ENCODE measurements at places on chromosomes 7 and 10.
A peak's percentile ranks its signal among the peaks of the same experiment; 100 is the strongest.

- peak; percentile 63 for DNase-seq
Measured at GRCh38 chr7:105876964-105877601, 684 bp upstream of the ATXN7L1 start.

GRCh38 chr7:13982940-13983677 is 6.4 kb downstream of the ETV1 start:
- no peak for DNase-seq

DNA sequence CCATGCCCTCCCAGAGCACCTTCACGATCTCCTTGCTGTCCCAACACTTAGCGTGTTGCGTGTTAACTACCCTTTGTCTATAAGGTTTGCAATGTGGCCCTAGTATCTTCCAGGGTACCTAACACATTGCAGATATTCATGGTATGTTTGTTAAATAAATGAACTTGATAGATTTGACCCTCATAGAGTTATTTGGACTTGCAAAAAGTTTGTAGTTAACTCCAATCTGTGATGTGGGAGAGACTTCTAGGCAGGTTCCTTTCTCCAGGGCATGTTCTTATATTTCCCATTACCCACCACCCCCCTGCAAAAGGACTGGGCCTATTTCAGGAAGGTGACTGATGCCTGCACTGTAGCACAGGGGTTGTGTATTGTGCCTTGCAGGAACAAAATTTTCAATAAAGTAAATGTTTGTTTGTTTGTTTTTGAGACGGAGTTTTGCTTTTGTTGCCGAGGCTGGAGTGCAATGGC is 612 bp downstream of the HILPDA start:
- no peak for DNase-seq

DNA sequence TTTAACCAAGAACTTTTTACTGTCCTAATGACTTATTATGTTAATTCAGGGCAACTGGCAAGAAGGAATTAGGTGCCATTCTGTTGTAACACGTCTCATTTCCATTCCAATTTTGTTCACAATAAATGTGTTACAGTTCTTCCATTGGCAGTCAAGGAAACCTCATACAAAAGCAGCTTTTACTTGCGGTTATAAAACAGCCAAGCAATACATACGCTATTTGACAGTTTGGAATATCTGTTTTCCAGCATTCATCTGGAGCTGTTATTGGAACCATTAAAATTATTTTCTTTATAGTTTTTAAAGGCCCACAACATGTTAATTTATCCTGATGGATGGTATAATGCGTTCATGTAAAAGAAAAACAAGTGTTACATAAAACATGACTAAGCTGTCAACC is 33.3 kb downstream of the MTERF1 start:
- no peak for DNase-seq

GRCh38 chr7:132226046-132226956 is 350.0 kb downstream of the PLXNA4 start:
- no peak for DNase-seq

DNA sequence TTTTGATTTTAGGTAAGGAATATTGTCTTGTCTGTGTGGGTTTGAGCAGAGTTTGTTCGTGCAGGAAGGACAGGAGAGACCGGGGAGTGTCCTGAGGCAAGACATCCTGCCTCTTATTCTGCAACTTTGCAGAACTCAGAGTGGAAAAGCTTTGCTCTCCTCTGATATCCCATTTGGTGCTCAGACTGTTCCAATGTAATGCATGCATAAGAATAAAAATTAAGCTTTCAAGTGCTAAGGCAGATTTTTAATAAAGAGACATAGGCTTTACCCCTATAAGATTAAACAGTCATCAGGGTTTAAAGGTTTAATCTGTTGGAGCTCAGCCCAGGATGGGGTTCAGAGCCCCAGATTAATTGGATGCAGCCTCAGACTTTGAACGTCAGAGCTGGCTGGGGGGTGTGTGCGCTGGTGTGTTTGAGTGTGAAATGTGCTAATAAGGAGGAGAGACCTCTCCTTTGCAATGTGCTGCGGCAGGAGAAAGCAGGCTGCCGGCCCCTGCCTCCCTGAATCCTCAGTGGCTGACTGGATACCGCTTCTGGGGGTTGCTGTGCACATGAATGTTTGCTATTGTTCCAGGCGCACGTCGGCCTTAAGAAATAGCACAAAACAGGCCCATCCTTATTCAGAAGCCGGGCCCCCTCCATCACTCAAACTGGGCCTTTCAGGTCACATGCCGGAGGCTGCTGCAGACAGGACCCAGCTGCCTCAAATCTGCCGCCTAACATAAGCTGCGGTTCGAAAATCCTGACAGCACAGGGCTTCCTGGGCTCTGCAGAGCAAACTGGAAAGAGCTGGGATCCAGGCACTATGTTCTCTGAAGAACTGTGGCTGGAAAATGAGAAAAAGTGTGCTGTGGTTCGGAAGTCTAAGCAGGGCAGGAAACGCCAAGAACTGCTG is 84.1 kb upstream of the PRR15 start:
- no peak for DNase-seq

- DNase-seq, result no peak
Measured at GRCh38 chr10:42707234-42707633, 68.9 kb upstream of the ZNF33B start.

- no peak for DNase-seq
Measured at GRCh38 chr7:1861799-1862458, 191.9 kb downstream of the ELFN1 start.

DNA sequence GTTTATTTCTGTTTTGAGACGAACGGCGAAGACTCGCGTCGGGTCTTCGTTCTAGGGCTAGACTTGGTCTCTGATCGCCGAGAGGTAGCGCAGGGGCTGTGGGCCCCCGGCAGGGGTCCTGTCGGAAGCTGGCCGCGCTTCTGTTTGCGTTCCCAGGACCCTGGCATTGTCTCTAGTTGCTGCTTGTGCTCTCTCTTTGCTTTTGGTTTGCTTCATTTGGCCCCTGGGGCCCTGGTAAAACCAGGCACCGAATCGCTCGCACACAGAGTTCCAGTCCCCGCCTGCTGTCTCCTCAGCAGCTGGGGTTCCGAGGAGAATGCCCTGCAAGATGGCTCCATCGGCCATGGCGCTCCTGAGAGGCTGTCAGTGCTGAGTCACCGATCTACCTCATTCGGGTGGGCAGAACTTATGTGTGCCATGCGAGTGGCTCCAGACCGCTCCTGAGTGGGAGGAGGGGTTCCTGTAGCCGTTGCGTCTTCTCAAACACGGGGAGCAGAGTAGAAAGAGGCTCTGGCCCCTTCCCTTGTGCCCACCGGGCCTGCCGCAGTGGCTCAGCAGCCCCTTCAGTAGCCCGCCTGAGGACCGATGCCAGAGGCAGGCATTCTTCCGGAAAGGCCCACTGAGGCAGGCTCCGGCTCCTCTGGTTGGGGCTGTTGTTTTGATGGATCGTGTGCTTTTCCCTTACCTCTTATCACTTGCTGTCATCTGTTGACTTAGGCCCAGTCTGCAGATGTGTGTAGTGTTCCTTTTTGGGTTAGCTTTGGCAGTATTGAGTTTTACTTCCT is 826 bp downstream of the CHPF2 start:
- DNase-seq, result peak; percentile 5

DNA sequence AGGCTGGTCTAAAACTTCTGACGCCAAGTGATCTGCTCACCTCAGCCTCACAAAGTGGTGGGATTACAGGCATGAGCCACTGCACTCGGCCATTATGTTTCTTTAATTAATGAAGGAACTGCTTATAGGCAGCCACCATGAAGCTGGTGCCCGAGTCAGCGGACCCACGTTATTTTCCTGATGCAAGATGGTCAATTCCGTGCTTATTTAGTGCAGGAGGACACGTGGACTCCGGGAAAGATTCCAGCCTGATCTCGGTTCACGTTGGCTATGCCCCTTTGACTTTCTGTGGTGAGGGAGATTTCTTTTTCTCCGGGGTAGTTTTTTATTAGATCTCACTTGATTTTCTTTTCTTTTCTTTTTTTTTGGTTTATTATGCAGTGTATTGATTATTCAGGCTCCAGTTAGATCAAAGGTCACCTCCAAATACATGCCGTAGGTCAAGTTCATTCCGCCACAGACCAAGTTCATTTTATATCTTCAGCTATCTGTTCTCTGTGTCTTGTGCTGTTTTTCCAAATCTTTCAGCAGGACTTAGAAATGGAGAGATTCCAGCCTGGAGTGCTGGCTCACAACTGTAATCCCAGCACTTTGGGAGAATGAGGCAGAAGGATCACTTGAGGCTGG is 8.3 kb downstream of the CAMK1D start:
- DNase-seq, result no peak

- no peak for DNase-seq
Measured at GRCh38 chr10:69382382-69383117, 34.2 kb downstream of the TACR2 start.

DNA sequence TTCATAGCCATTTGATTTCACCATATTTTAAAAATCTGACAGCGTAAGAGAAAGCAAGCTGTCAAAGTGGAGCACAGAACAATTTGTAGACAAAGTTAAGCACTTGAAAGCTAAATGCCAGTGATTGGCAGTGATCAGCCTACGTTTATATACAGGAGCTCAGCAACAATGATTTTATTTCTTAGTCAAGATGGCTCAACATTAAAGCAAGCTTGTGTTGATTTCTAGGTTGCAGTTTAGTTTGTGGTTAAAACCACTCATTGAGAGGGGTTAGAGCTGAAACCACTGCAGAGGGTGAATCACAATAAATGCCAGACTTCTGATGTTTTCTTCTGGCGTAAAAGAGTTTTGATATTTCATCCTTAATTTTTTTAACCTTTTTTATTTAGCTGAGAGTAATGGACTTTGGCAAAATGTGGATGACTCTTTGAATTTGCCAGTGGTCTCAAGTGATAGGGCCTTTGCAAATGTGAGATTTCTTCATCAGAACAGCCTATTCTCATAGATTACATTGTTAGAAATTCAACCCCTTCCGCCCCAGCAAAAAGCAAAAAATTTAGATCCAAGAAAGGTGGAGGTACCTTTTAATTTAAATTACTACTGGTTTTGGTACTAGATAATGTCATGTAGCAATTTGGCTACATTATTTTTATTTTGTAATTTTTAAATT is 73.8 kb downstream of the SHOC2 start:
- no peak for DNase-seq

DNA sequence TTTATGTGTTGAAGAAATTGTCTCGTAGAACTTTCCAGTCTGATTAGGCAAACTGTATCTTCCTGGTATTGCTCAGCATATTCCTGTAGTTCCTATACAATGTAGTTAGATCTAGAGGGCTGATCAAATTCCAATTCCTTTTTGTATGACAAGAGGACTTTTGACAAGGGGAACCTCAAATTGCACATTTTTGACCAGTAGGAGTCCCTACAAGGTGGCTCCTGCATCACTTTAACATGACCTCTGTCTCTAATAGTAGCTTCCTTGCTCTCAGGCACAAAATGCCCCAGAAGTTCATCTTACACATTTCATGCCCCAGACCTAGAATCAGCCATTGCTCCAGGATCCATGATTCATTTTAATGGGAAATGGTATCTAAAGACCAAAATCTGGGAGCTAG is 18.7 kb downstream of the HERPUD2 start:
- DNase-seq, result no peak

- DNase-seq, result peak; percentile 31
Measured at GRCh38 chr10:77685432-77685831, 47.8 kb upstream of the KCNMA1 start.

GRCh38 chr7:132784406-132784805 is 208.1 kb upstream of the PLXNA4 start:
- no peak for DNase-seq

DNA sequence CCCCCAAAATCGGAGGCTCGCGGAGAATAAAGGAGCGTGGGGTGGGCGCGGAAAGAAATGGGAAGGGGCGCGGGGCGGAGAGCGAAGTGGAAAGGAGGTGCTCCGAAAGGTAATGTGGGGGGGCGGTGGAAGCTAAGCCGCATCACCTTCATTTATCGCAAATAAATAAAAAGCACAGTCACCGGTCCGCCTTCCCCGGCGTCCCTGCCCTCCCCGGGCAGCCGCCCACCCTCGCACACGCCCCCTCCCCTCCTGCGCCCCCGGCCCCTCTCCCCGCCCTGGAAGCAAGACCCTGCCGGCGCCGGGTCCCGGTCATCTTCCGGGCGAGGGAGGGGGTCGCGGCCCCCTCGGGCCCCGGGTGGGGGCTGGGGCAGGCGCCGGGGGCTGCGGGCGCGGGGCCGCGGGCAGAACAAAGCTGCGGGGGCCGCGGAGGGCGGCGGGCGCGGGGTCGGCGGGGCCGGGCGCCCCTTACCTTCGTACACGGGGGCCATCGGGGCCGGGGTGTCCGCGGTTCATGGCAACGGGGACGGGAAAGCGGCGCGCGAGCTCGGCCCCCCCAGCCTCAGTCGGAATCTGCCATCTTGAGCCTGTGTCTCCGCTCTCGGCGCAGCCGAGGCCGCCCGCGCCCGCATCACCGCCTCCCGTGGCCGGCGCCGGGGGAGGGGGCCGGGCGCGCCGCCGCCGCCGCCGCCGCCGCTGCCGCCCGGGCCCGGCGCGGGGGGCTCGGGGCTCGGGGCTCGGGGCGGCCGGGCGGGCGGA is 486 bp downstream of the HIPK2 start:
- no peak for DNase-seq

DNA sequence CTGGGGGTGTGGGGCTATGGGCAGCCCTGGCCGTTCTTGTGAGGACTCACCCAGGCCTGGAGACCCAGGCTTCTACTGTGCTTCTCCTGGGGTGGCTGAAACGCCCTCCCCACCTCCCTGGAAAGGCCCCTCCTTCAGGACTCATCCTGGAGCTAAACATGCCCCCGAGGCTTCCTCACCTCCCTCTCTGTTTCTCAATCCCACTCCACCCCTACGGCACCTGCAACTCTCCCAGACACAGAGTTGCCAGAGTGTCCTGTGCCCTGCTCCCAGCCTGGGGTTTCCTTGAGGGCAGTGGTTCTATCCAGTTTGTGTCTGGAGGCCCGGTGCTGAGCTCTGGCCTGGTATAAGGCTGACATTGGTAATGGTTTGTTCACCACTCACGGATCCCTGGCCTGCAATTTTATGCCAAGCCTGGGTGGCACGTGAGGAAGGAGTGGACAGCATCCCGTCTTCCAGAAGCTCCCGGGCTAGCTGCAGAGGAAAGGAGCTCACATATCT is 68.0 kb downstream of the GRID1 start:
- no peak for DNase-seq

DNA sequence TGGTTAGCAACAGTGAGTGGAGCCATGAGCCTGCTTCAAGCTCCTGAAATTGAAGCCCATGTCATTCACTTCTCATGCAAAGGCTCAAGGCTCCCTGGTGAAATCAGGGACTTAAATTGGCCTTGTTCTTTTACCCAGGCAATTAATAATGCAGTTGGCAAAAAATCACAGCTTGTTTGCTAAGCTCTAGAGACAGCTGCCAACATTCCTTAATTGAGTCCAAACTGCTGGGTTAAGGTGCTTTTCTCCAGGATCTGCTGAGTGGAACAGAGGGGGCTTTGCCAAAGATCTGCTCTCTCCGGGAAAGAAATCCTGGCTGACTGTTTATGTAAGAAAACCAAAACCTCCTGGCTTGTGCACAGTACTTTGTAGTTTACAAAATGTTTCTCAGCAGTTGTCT is 257.6 kb upstream of the GHITM start:
- peak; percentile 55 for DNase-seq

- no peak for DNase-seq
Measured at GRCh38 chr7:134636008-134636449, 10.6 kb upstream of the BPGM start.

- peak; percentile 7 for DNase-seq
Measured at GRCh38 chr10:12902135-12902572, 99.4 kb downstream of the CCDC3 start.

Measured in DMS79 treated with DMSO at 0.1 percent for 48 hours (cell line).